NCI-H69 (cell line): ENCODE measurements at places on chromosomes 4 and X.

DNA sequence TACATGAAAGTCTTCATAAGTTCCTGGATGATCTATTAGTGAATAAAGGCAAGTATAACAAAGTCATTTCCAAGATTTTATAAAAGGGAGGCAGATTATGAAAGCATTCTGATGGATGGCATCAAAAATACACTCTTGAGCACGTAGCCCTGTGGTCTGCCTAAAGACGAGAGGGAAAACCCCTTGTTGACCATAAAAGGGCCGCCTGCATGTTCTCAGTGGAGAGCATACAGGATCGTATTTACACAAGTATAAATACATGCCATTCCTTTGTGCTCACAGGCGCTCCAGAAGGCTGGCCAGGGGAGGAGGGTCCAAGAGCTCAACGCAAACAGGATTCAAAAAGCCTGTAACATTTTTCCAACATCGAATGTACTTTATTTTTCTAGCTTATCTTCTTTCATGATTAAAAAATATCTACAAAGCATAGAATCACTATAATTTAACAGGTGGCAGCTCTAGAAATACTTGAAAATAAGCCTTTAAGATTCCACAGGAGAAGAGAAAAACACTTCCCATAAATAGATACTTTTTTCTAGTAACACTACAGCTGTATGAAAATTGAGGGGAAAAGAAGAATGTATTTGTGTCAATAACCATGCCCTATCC, 29.6 kb downstream of the PDGFC start:
- DNase-seq = peak; percentile 86

DNA sequence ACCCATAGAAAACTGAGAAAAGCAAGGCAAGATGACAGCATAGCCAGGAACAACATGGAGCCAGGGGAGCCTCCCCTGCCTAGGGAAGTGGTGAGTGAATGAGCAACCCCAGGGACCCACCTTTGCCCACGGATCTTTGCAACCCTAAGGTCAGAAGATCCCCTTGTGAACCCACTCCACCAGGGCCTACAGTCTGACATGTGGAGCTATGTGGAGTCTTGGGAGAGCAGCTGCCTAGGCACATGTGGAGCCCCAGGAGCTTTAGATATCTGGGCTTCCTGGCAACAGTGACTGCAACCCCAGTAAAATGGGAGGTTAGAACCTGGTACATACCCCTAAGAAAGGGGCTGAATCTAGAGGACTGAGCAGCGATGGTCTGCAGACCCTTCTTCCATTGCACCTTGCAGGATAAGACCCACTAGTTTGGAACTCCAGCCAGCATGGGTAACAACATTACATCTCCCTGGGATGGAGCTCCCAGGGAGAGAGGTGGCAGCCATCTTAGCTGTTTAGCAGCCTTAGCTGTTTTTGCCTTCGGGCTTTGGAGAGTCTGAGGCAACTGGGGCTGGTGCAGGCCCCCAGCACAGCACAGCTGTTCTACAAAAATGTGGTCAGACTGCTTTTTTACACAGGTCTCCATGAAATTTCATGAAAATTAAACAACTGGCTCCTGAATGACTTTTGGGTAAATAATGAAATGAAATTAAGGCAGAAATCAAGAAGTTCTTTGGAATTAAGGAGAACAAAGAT, 104.7 kb upstream of the TRIM2 start:
- DNase-seq = no peak

DNA sequence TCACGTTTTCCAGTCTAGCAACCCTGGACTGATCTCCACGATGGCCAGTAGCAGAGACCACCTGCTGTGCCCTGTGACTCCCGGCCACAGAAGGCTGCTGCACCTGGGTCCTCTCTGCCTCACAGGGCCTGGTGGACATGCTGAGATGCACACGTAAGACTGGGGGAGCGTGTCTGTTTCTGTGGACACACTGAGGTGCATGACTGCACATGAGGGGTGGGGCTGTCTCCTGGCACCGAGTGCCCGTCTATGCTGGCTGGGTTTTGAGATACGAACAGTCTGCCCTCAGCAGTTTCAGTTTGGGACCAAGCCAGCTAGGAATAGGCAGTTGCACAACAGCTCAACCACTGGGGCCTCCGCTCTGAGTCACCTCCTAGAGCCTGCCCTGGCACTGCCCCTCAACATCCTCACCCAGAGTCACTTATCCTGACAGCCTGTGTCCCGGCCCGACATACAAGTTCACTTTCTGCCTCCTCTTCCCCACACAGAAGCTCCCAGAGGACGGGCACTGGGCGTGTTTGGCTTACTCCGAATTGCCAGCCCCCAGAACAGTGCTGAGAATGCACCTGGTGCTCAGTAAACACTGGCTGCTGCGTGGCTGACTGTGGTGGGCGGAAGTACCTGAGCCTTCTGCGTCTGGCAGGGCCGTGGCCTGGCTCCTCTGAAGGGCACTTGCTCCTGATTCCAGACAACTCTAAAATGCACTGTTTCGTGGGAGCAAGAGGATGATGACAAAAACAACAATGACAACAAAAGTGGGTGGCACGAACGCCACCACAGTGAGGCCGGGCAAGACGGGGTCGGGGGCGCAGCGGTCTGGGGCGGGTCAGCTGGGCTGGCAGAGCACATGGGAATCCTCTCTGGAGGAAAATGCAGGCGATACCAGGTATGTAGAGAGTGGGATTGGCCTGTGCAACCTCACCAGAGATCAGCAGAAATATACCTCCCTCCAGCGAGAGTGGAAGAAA, 30.9 kb downstream of the RNF212 start:
- DNase-seq = peak; percentile 44

GRCh38 chr4:185801471-185801870, 10.5 kb downstream of the SORBS2 start:
- DNase-seq = no peak
